ENCODE measurements at places on chromosomes 16 and 17.

DNA sequence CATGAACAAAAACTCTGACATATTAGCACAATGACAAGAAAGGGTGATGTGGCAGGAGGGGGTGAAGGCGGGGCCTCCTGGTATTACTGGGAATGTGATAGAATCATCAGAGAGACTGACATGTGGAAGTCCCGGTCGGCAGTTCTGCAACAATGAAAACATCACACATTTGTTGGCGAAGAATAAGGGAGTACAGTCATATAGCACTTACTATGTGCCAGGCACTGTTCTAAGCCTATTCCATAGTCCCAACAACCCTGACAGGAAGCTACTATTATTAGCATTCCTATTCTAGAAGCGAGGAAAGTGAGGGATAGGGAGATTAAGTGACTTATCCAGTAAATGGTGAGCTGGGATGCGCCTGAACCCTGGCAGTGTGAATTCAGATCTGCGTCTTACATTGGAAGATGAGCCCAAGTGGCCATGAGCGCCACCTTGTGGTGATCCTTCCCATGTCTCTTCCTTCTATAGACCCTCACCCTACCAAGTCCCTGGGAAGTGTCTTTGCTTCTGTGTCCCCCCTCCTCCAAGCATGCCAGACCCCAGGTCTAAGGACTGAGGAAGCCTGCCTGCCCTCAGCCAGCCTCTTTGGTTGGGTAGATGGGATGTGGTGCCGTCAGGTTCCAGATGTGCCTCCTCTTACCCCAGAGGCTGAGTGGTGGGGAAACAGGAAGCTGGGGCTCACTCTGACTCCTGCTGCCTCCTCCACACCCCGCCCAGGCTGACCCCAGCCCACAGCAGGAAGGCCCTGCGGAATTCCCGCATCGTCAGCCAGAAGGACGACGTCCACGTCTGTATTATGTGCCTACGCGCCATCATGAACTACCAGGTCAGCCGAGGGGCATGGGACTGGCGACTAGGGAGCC lies 14.0 kb downstream of the FMNL1 start:
- peak; percentile 77 for DNase-seq

DNA sequence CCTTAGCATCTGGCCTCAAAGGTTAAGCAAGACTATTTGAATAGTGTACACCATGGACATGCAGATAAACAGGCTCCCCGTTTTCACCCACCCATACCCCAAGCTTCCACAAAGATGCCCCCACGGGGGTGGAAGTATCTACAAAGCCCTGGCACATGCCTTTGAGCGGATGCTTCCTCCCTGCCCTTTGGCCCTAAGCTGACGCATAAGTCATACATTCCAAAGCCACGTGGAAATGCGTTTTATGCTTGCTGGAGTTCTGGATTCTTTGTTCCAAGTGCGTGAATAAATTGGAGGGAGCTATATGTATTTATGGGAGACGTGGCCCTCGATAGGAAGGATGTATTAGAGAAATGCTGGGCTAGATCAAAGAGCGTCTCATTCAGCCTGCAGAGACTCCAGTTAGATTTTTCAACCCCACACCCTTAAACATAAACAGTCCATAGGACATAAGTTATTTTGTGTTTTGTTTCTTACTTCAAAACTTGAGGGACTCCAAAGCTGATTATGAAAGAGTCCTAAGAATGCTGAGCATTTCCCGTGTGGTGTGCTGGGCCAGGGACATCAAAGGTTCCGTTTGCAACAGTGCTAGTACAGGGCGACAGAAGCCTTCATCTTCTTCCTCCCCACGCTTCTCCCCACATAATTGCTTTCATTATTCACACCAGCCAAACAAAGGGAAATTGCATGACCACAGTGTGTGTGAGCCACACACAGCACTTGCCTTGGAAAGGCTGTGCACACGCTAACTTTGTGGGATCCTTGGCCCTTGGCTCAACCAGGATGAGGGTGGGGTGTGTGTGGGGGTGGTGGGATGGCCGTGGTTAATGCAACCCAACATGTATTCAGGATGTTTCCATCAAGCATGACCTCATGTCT lies 73.6 kb downstream of the WIPI1 start:
- no peak for DNase-seq

DNA sequence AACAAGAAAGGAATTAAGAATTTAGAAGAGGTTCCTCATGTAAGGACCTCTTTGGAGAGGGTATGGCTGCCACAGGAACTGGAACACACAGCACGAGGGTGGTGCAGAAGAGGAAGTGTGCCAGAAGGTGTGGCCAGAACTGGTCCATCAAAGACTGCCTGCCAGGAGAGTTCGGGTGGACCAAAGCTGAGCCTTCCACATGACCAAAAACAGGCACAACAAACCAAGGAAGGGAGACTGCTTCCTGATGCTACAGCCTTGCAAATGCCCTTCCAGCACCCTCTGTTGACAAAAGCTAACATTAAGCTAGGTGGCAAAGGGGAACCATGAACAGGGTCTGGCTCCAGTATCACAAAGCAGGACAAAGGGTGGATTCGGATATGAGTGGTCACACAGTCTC lies 125.8 kb upstream of the TMEM97 start:
- DNase-seq = no peak

GRCh38 chr17:46024590-46024989 lies 25.5 kb downstream of the STH start:
- DNase-seq = no peak

DNA sequence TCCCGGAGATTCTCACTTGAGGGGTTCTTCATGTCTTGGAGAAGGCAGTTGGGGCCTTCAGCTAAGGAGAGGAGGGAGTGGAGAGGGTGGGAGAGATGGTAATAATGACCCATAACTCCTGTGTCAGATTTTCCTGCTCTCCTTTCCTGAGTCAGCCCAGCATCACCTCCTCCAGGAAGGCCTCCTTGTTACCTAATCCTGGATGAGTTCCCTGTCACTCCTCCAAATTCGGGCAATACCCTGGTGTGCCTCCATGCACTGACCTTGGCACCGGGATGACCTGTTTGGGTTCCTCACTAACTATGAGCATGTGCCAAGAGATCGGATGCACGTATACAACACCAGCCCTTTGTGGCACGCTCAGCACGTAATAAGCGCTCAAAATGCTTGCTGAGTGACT lies 38.8 kb downstream of the SDK2 start:
- DNase-seq = no peak

DNA sequence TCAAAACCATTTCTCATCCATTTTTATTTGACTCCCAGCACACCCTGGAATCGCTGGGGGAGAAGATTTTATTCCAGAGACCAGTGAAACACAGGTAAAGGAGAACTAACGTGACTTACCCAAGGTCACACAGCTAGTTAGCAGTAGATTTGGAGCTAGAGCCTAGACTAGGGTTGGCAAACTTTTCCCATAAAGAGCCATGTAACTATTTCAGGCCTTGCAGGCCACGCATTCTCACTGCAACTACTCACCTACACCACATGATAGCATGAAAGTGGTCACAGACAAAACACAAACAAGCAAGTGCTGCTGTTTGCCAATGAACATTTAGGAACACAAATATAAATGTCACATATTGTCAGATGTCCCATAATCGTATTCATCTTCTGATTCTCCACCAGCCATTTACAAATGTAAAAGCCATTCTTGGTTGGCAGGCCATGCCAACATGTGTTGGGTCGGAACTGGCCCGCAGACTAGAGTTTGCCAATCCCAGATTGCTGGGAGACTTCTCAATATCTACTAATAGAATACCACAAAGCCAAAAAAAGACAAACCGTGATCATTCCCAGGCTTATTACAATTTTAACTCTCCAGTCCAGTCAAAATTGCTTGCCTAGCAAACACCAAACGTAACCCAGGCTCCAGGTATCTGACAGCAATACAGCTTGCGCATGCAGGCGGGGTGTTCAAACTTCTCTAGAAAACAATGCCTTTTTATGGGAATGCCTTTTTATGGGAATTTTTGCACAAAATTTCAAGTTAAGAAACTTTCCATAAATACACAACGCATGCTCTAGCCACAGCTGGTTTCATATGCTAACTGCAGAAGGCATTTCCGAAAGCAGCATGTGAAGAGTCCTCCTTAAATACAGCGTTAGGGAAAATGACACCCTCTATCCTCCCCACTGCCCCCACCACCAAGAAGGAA lies 20.9 kb downstream of the ZFHX3 start:
- DNase-seq = no peak

GRCh38 chr17:51645056-51645455 lies 384.7 kb downstream of the UTP18 start:
- no peak for DNase-seq

DNA sequence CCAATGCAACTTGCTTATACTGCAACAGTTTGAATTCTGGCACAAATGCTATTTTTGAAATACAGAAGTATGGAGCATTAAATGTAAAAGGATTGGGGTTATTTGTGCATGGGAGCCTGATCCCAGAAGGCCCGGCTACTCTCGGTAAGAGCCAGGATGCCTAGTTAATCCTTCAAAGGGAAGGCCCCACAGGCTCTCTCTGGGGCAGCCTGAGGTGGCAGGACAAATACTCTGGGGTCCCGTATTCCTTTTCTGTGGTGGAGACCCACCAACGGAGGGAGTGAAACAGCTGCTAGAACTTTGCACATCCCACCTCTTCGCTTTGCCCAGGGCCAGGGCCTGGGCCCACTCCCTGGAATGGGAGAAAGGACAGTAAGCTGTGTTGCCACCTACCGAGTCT lies 30.4 kb downstream of the ERN1 start:
- DNase-seq = no peak

GRCh38 chr17:76540381-76541300 lies 797 bp downstream of the PRCD start:
- DNase-seq = peak; percentile 97

DNA sequence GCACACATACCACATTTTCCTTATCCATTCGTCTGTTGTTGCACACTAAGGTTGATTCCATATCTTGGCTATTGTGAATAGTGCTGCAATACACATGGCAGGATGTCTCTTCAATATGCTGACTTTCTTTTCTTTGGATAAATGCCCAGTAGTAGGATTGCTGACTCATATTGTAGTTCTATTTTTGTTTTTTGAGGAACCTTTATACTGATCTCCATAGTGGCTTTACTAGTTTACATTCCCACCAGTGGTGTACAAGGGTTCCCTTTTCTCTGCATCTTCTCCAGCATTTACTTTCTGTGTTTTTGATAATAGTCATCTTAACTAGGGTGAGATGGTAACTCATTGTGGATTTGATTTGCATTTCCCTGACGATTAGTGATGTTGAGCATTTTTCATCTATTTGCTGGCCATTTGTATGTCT lies 118.1 kb downstream of the STXBP4 start:
- no peak for DNase-seq

DNA sequence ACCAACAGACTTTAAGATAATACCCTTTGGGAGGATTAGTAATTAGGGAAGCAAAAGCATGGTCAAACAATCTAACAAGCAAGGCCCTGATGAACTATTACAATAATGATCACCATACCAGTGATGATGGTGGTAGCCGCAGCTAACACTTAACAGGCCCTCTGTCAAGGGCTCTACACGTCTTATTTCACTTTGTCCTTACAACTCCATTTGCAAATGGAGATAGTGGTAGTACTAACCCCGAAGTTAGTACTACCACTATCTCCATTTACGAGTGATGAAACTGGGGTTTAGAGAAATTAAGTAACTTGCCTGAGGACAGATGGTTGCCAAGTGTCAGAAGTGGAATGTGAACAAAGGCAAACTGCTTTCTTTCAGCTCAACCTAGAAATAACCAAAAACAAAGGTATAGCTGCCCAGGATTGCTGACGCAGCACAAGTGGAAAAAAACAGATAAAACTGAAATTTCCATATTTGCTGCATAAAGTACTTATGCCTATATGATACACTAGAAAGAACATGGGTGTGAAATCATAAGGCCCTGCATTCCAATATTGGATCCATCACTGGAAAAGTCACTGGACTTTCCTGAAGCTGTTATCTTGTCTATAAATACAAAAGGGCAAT lies 24.6 kb downstream of the CEP112 start:
- DNase-seq = no peak

GRCh38 chr17:58336456-58337209 lies 8.0 kb upstream of the TSPOAP1 start:
- no peak for DNase-seq

DNA sequence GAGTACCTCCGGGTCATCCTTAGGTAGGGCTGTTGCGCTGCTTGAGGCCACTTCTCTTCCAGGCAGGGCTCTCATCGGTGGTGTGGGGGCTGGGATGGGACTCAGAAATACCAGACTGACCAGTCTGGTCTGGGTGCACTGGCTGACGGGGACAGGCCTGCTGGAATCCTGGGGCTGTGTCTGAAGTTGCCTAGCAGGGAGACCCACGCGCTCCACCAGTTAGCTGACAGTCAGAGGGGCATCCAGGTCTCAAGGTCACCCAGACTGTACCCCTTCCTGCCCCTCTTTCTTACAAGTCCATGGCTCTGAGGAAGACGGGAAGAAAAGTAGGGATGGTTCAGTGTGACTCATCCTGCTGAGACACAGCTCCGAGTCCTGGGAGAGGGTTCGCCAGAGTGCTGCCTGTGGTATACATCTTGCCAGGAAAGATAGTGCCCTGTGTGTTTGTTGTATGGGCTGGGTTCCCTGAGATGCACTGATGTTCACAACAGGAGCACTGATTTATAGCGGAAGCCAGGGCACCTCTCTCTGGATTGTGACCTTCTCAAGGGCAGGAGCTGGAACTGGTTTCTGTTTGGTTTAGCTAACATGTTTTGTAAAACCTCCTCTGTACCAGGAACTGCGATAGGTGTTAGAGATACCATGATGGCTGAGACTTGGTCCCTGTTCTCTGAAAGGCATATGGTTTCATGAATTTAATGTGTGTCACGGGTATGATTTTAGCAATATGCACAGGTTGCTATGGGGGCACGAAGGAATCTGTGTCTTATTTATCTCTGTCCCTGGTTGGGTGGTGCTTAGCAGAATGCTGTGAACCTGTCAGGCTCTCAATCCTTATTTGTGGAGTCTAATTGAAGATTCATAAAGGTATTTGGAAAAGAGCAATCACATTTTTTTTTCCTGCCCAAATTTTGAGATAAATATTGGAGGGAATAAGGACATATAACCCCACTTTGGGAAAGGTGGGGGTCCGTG lies 97.5 kb downstream of the OR1D5 start:
- DNase-seq = no peak

DNA sequence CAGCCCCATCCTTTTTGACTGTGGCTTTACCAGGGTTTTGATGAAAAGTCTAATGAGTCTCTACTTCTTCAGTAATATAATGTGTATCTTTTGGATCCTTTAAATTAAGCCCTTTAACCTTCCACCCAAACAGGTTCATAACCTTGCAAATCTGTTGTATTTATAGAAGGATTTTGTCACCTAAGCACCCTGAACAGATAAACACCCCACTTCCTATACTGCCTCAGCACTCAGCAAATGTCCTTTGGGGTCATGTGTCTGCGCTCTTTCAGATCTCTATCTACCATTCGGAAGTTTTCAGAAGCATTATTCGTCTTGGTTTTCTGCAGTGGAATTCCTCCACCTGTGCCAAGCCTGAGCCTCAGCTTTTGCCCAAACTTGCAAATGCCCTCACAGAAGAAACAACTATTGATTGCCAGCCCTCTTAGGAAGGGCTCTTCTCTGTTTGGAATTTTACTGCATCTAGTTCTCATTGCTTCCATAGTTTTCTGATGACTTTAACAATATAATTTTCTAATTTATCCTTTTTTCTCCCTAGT lies 214.8 kb upstream of the KCNJ16 start:
- DNase-seq = no peak
